ENCODE measurements at places on chromosomes 3 and 15.
A peak's percentile ranks its signal among the peaks of the same experiment; 100 is the strongest.

DNA sequence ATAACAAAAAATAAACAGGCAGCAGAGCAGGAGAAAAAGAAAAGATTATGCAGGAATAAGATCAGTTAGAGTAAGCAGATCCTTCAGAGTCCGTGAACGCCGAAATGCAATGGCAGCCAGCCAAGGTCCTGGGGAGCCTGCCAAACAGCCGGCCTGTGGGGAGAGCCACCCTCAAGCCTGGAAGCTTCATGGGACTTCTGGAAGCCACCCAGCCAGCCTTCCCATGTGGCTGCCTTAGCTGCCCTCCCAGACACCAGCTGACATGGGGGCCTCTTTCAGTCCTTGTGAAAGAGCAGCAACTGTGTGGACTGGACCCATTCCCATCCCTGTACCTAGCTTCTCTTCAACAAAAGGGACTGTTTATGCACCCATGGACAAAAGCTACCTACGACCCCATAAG, 64.9 kb upstream of the RAD18 start:
- no peak for DNase-seq

GRCh38 chr3:45988804-45989203, 6.8 kb downstream of the FYCO1 start:
- DNase-seq: no peak

- no peak for DNase-seq
These were observed 626.1 kb downstream of the MAGI1 start for GRCh38 chr3:65412588-65412987.

DNA sequence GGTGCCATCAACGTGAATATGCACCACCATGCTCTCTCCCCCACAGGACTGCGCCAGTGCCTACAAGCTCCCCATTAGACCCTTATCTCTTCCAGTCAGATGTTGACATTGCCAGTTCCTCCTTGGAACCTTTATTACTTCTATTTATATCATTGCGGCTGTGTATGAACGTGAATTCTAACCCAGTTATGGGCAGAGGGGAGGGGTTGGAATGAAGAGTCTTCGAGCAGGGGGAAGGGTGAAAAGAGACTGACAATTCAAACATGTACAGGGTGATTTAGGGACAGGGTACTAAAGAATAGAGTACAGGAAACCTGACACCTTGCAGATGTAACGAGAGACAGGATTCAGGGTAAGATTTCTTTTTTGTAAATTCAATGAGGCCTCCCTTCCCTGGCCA, 41.8 kb upstream of the ST6GAL1 start:
- no peak for DNase-seq

DNA sequence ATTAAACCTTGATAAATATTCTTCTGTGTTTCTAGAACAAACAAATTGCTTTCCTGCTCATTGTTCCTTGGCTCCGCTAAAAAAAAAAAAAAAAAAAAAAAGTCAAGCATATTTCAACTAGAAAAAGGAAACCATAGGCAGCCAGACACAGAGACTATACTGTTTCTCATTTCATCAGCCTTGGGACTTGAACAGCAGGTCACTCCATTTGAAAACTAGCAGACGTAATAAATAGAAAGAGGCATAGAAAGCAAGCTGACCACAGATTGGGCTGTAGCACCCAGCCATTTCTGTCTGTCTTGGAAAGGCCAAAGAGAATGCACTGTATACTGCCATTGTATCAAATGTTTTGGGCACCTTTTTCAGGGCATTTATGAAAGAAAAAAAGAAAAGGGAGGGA, 697.1 kb downstream of the NLGN1 start:
- no peak for DNase-seq

- DNase-seq: no peak
These were observed 114.2 kb downstream of the NEDD4 start for GRCh38 chr15:55879181-55879580.

DNA sequence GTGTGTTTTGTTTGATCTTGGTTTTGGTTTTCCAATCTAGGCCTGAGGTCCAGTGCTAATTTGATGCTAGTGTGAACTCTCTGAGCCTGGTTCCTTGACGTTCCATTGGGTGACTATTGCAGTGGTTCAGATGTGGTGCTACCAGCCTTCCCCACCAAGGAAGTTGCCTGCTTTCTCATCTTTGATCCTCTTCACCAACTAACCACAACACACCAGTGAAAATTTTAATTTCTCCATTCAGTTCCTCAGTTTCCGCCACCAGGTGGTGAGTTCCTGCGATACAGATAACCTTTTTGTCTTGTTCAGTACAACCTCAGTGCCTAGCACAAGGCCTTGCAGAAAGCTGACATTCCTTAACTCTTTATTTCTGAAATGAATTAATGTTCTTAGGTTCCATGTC, 337.4 kb upstream of the TPRG1 start:
- DNase-seq: peak; percentile 38

GRCh38 chr3:146814601-146815315, 209.6 kb upstream of the PLSCR5 start:
- DNase-seq: no peak

- peak; percentile 91 for DNase-seq
These were observed at the start of gene KLHDC8B for GRCh38 chr3:49171119-49171774. TSS of gene KLHDC8B (plus strand) at chr3:49171598. CDS start at chr3:49172770, 1,172 bp downstream.

DNA sequence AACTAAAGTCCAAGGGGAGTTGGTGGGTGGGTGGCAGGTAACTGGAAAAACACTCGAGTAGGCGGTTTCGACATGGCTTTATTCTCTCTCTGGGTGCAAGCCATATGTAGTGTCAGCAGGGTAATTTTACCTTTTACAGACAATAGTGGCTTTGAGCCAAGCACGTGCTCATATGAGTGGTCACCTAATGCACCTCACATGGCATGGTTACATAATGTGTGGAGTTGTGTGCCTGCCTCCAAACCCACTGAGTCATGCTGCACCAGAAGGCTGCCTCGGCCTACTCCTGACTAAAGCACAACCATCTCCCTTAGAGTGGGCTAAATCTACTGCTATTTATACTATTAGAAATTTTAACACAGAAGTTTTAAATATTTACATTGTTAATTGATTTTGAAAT, 16.5 kb downstream of the CCRL2 start:
- DNase-seq: no peak

GRCh38 chr3:151037746-151038477, 47.6 kb upstream of the MED12L start:
- no peak for DNase-seq

DNA sequence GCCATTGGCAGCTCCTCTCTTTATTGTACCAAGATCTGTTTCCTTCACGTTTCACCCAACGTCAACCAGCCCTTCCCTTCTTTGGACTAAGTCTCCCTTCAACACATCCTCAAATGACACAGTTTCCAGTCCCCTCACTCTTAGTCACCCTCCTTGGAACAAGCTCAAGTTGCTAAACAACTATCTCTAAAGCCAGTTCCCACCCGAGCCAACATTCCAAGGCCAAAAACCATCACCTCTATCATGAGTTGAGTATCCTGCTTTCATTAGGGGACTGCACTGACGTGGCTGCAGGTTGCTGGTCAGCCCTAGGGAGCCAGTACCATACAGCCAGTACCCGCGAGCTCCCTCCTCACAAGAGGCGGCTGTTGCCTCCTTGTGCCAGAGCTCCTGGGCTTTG, 73.8 kb downstream of the LIPC start:
- no peak for DNase-seq

DNA sequence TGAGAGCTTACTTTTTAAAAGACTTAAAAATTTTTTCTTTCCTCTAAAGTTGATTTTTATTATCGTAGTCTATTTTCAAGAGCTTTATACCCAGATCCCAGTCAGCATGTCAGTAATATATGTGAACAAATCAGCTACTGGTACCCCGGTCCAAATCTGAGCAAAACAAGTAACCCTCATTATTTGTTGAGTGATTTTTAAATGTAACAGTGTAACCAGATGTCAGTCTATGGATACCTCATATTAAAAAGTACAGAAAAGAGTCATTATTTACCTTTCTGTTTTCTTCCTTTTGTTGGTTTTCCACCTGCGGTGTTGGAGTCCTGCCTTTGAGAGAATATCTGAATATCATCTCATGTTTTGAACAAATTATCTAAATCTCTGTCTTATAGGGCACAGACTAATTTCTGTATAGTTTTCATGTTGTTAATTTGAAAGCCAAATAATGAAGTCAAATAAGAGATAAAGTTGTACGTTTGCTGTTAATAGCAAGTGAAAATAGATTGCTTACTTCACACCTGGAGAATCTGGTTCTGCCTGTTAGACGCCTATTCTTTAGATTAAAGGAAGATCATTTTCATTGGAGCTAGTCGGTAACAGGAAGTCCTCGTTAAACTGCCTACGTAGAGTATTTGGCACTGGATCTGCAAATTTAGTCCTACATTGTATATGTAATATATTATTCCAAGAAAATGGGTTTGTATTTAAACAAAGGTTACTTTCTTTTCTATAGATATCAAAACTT, at the start of gene STX19:
Gene STX19 (minus strand): TSS at position 505 of the 745 bp plus-strand sequence. CDS start 13,328 bp downstream, outside the sequence.
- no peak for DNase-seq

GRCh38 chr3:11509173-11510000, 134.3 kb downstream of the VGLL4 start:
- no peak for DNase-seq

GRCh38 chr15:32774022-32774421, 56.2 kb downstream of the GREM1 start:
- DNase-seq: no peak

- DNase-seq: no peak
These were observed 25.0 kb downstream of the MSL2 start for GRCh38 chr3:136171097-136171542.

- DNase-seq: no peak
These were observed 12.2 kb downstream of the SYNM start for GRCh38 chr15:99117111-99117510.

DNA sequence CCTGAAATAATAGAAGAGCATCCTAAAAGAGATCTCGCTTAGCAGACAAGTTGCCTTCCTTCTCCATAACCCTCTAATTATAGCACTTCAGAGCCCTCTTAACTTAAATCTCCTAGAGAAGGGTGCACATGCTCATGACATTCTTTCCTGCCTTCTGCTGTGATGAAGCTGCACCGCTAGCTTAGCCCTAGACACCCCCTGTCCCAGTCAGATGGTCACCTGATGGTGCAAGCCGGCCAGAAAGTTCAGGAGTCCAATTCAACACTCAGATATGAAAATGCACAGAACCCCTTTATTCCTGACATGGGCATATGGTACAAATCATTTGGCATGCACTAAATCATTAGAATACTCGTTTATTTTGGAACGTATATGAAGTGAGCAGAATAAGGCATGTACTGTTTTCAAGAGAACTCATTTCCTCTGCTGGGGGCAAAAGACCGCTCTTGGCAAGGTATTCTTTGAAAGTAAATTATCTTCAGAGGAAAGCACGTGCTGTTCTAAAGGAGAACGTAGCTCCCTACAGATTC, 420.4 kb upstream of the PROK2 start:
- DNase-seq: no peak

GRCh38 chr15:77266708-77267386, 153.1 kb downstream of the PEAK1 start:
- DNase-seq: no peak

GRCh38 chr3:46670000-46670890, 23.2 kb downstream of the ALS2CL start:
- DNase-seq: no peak

DNA sequence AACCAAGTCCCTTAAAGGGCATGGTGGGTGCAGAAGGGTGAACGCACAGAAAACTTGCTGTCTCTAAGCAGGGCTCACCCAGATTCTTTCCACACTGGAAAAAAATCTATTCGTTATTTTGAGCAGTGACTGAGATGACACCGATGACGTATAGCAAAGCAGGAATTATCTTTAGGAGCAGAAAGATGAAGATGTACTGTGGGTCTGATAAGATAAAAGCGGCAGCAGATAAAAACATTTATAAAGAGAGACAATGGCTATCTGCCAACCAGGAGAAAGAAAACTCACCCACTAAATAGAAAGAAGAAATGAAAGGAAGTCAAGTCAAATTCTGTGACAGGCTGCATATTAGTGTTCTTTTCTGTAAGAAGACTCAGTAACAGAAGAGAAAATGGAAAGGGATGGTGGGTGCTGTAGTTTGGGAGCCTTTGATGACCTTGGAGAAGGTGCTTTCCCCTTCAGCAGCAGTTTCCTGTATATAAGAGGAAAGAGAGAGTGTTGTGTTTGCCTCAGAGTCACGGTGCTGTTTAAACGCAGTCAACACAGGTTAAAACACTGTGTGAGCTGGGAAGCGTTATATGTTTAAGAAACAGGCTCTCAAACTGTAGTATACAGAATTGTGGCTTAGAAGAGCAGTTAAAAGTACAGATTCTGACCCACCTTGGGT, 111.6 kb downstream of the AQP9 start:
- no peak for DNase-seq

DNA sequence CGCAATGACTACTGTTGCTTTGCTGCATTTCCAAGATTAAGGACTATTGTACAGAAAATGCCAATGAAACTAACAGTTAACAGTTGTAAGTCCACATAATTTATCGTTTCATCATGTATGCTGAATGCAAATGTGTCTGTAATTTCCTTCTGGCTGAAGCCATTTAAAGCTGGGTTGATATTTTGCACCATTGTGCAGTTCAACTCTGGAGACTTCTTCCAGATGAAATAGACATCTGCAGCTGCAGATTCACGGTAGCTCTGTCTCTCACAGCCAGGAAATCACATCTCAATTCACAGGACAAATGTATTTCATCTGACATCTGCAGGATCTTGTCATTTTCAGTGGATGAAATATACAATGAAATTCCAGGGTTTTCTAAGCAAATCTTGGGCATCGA, 145.4 kb downstream of the CHL1 start:
- DNase-seq: no peak

DNA sequence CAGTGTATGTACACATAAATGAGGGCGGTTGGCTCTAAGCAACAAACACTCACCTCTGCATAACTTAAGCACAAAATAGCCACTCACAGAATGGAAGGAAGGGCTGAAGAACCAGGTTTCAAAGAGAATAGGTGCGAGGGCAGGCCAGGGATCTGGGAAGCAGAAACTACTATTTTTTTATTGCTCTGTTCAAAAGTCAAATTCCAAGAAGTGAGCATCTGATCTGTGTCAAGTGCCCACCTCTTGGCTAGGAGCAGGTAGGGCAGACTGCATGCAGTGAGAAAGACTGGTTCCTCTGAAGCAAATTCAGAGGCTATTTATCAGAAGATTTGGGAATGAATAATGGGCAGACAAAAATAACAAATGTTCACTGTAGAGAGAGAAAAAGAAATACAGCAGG, 336.4 kb upstream of the CTNNB1 start:
- no peak for DNase-seq

DNA sequence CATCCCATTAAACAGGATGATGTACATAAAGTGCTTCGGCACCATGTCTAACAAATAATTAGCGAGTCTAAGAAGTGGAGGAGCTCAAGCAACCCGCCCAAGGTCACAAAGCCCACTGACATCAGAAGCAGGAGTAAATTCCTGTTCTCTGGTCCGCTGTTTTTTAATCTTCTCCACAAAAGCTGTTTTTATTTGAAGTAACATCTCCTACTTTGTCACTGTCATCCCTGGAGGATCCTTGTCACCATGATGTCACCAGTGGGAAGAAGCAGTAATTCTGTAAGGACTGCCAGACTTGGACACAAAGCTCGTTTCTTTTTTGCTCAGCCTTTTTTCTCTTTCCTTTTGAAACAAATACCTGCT, 216.2 kb downstream of the STT3B start:
- no peak for DNase-seq

- no peak for DNase-seq
These were observed 16.8 kb downstream of the IGDCC4 start for GRCh38 chr15:65405791-65406423.

GRCh38 chr15:95898761-95899160, 431.7 kb upstream of the NR2F2 start:
- no peak for DNase-seq
